ENCODE measurements at places on chromosomes 1 and 21.

GRCh38 chr21:28822486-28823335, 170.0 kb downstream of the LTN1 start:
- DNase-seq: no peak

DNA sequence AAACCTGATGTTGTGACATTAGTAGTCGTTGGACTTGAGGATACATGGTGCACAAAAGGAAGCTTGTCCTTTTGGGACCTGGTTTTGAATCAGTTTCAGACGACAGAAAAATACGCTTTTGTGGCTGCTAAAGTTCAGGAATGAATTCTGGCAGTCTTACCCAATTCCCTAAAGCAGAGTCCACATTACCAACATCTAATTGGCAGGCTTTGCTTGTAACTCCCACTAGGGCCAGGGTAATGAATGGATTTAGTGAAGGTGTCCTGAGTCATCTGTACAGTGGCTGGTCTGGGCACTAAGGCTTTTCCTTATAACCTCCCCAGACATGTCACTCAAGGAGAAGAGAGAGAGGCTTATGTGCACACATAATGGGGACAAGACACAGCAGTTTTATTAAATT, 66.2 kb upstream of the RNPC3 start:
- DNase-seq: no peak

GRCh38 chr1:90862782-90863181, 145.7 kb upstream of the BARHL2 start:
- no peak for DNase-seq

DNA sequence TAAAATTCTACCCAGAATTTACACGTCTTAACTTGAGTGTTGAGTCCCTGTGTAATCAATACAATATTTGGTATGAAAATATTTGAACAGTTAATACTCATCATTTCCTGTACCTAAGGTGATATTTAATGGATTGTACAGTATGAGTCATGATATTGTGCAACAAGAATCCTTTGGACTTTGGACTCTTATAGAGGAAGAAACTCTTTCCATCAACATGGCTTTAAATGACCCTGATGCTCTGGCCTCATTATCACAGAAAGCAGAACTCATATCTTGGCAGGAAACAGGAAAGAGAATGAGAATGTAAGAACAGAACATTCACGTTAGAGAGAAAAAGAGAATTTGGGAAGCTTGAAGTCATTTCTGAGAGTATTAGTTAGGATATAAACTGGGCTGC, 168.8 kb upstream of the B3GALT2 start:
- no peak for DNase-seq

GRCh38 chr1:14535619-14536355, 62.7 kb upstream of the KAZN start:
- DNase-seq: no peak

- no peak for DNase-seq
Measured at GRCh38 chr1:210252621-210253051, 20.0 kb downstream of the SERTAD4 start.

- no peak for DNase-seq
Measured at GRCh38 chr1:156822680-156823079, 6.0 kb upstream of the SH2D2A start.

- DNase-seq: no peak
Measured at GRCh38 chr21:31872452-31873274, at the start of gene HUNK. Gene HUNK, plus strand, starts transcription at chr21:31873020. Its CDS starts 655 bp downstream, at chr21:31873675.

GRCh38 chr1:207333620-207334019, 12.1 kb downstream of the CD55 start:
- no peak for DNase-seq

DNA sequence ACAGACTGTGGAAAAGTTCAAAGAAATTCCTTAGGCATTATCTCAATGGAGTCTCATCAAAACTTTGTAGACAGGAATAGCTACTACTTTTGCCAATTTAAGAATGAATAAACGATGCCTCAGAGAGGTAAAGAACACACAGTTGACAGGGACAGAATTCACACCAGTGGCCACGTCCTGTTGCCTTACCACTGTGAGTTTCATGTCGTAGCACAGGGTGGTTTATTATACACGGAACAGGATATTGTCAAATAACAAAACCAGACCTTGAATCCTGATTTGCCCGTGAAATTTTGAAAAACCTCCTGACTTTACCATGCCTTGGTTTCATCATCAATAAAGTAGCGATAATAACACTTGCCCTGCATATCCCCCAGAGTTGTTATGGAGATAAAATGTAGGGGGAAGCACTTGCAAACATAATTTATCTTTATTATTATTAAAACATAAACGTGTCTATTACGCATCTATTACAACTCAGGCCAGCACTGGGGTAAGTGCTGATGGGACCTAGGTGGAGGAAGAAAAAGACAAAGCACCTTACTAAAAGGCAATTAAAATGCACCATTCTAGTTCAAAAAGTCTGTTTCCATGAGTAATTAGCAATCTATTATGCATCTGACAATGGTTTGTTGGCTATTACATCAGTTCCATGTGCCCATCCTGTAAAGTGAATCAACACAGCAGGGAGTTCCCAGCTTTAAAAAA, 408.1 kb upstream of the RUNX1 start:
- DNase-seq: no peak

- DNase-seq: no peak
Measured at GRCh38 chr1:245673881-245674414, 519.2 kb downstream of the KIF26B start.

GRCh38 chr1:186717286-186717685, 37.1 kb upstream of the PTGS2 start:
- no peak for DNase-seq

DNA sequence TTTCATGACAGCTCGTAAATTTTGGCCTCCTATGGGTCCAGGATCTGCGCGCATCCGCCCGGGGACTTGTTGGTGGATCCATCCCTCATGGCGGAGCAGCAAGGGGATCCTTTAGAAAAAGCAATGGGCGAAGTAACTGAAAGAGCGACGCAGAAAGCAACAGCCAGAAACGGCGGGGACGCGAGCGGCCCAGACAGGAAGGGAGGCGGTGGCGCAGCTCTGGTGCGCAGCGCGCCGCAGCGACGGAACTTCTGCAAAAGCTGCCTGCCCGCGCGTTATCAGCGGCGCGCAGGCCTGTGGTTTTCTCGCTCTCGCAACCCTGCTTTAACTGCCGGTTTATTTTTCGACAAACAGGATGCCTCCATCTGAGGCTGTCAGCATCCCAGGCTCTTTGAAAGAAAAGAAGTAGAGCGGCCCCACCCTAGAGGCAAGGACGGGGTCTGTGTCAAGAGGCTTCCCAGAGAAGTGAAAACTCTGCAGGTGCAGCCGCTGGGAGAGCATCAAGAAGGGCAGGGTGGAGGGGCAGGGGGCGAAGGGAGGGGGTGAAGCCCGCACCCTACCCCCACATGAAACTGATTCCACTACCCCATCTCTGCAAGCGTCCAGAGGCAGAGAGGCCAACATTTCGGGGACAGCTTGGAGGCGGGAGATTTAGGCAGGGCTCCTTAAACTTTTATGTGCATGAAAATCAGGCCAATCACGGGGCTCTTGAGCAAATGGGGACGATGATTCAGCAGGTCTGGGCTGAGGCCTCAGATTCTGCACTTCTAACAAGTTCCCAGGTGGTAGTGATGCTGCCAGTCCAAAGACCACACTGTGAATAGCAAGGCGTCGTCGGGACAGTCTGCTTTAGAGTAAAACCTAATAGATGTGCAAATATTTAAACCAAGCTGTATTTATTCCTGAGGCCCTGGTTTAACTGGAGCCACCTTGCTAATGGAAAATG, 22.2 kb downstream of the RUNX1 start:
- peak; percentile 86 for DNase-seq

- DNase-seq: no peak
Measured at GRCh38 chr1:182782587-182782913, 7.0 kb upstream of the NPL start.

DNA sequence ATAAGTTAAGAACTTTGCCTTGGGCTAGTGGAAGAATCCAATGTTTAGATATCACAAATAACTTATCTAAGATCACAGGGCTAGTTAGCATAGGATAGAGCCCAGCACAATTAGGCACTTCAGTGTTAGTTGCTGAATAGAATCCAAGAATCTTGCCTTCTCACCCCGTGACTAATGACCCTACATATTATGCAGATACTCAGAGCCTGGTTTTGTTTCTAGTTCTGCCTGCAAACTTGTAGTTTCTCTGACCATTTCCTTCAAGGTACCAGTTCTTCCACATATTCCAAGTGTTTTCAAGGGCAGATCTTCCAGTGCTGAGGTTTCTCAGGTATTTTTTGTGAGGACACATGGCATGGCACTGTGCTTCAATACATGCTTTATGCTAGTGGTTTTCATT, 239.3 kb downstream of the KCNK2 start:
- DNase-seq: no peak

DNA sequence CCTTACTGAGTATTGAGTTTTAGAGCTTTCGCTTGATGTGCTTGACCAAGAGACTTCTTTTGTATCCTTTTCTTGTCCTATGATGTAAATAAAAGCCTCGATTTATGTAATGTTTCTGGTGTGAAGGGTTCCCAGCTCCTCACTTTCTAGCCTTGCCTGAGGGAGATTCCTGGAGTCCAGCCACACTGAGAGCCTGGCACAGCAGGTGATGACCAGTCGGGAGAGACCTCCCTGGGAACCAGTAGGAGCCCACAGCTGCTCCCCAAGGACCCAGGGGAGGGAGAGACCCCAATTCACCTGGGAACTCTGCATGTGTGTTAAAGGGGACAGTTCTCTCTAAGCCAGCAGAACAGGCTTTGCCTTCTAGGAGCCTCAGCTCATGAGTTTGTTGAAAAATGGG, 8.9 kb downstream of the C1orf115 start:
- DNase-seq: no peak

DNA sequence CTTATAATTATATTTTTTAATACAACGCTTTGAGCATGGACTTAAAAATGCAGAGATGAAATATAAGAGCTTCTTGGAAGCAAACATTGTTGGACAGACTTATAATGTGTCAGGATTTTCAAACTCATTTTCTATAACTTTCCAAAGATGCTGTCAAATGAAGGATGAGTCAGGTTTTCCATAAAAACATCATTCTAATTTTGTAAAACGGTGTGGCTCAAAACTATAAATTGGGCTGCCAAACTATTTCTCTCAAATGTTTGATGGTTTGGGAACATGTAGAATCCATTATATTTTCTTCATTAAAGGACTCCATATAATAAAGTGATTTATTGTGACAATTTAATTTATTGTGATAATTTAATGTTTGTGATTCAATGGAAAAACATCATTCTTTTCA, 511.2 kb downstream of the USP25 start:
- DNase-seq: no peak

GRCh38 chr1:93638981-93639380, 42.7 kb downstream of the BCAR3 start:
- no peak for DNase-seq

DNA sequence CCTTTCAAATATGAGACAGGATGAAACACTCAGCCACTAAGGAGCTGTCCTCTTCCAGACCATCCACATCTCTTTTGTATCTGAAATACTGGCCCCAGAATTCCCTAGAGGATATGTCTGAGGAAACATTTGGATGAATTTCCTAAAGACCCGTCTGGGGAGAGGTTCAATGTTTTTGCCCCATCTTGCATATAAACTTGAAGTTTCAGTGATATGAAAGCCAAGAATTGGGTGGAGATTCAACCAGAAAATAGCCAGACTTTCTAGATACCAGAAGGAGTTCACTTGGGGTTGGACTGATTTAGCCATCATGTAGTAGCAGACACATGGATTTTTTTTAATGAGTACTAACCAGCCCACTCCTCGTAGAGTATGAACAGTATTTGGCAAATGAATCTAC, 182.0 kb downstream of the PLPP3 start:
- DNase-seq: no peak

- DNase-seq: no peak
Measured at GRCh38 chr1:65880611-65881010, 87.9 kb downstream of the PDE4B start.

DNA sequence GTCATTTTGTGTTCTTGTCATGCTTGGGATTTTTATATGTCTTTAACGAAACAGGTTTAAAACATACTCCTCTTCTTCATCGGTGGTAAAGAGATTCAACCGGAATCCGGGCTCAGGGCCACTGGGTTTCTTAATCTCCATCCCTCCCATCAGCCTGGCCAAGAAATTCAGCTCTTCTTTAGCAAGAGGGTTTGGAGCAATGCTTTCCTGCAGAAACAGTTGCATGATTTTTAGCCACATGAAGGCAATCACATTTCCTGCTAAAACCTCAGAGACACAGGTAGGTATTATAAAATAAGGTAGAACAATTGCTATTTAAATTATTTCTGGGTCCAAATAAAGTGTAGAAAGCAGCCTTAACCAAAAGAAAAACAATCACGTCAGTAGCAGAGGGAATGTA, 22.7 kb upstream of the LSM10 start:
- no peak for DNase-seq

GRCh38 chr1:56591909-56592308, 12.5 kb upstream of the PLPP3 start:
- no peak for DNase-seq

DNA sequence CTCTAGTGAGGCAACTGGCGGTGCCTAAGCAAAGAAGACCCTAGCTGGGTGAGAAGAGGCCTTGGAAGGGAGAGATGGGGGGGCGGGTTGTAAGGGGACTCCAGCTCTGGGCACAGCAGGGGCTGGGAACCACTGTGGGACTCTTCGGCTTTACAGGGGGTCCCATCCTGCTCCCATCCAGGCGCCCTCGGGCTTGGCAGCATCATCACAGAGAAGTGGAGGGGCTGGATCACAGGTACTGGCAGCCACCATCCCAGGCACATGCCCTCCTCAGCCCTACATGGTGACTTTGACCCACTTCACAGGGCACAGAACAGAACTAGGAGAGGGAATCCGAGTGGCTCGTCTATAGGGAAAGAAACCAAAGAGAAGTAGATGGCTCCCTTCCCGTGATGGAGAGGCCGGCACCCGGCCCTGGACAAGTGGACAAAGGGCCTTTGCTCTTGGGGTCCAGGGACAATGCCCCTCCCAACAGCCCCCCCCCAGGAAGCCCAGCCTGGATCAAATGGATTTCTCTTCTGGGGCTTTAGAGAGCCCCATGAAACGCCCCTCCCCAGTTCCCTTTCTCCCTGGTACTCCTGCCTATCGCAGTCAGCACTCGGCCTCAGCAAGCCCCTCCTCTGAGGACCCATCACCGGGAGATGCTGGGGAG, 54.0 kb upstream of the ECE1 start:
- DNase-seq: no peak

- no peak for DNase-seq
Measured at GRCh38 chr1:201721082-201722049, 107.6 kb upstream of the IPO9 start.

GRCh38 chr1:17563494-17564281, 24.2 kb downstream of the ARHGEF10L start:
- no peak for DNase-seq

DNA sequence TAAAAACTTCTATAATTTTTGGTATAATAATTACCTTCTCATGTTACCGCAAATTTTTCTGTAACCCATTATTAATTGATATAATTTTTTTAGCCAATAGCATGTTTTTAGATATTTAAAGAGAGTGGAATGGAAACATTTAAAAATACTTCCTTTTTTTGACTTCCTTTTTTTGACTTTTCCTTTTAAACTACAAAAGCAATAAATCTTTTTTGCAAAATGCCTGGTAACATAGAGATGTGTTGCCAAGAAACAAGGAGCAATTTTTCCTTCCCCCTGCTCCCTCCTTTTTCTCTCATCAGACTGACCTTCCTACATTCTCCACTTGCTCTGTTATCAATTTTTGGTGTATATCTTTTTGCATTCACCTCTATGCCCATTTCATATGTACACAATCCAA, 666.2 kb downstream of the ADGRL2 start:
- DNase-seq: no peak

GRCh38 chr1:73382966-73383365, 815.0 kb downstream of the LRRIQ3 start:
- no peak for DNase-seq

All from CD4-positive, alpha-beta T cell treated with Interleukin-21 for 1 hour (primary cell).